ENCODE measurements at places on chromosomes 16 and 17.
A peak's percentile ranks its signal among the peaks of the same experiment; 100 is the strongest.

DNA sequence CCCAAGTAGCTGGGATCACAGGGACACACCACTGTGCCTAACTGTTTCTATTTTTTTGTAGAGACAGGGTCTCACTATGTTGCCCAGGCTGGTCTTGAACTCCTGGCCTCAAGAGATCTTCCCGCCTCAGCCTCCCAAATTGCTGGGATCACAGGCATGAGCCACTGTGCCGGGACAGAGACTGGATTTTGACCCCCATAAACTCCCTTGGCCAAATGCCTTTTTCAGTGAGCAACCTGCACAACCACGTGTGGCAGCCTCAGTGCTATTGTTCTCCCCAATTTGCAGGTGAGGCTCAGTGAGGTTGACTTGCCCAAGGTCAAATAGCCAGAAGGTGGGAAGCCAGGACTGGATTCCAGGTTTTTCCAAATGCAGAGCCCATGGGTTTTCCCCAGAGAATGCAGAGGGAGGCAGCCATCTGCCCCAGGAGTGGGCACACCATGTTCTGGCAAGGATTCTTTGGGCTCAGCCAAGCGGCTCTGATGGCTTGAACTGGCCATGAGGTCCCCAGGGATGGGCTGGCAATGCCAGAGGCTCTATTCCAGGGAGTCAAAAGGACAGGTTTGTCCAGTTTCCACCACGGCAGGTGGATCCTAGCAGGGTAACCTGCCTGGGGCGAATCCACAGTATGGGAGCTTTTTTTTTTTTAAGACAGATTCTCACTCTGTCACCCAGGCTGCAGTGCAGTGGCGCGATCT is 1.8 kb downstream of the IL27 start:
- no peak for ATAC-seq

DNA sequence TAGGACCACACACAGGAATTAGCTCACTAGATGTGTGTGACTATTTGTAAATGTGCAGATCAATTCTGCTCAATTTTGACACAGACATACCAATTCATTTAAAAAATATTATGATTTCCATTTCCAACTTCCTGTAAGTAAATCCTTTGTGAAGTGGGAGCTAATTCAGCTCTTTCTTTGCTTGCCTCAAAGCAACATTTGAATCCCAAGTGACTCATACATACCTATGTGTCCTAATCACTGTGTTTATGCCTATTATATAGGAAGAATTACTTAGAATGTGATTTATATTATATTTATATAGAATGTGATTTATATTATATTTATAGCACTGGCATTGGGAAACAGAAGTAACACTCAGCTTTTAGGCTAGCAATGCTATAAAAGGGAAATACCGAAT is 195.9 kb upstream of the C17orf78 start:
- no peak for ATAC-seq

DNA sequence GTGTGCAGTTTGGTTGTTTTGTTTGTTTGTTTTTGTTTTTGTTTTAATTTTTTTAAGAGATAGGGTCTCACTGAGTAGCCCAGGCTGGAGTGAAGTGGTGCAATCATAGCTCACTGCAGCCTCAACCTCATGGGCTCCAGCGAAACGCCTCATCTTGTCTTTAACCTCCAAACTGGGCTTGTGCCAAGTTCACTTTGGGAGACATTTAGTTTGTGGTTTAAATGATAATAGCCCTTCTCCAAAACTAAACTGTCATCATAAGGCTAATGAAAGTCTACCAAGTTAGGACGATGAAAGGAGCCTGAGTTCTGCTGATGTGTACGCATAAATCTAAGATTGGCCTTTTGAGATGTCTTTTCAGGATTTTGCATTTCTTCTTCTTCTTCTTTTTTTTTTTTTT is 6.5 kb upstream of the CARD14 start:
- ATAC-seq: no peak

DNA sequence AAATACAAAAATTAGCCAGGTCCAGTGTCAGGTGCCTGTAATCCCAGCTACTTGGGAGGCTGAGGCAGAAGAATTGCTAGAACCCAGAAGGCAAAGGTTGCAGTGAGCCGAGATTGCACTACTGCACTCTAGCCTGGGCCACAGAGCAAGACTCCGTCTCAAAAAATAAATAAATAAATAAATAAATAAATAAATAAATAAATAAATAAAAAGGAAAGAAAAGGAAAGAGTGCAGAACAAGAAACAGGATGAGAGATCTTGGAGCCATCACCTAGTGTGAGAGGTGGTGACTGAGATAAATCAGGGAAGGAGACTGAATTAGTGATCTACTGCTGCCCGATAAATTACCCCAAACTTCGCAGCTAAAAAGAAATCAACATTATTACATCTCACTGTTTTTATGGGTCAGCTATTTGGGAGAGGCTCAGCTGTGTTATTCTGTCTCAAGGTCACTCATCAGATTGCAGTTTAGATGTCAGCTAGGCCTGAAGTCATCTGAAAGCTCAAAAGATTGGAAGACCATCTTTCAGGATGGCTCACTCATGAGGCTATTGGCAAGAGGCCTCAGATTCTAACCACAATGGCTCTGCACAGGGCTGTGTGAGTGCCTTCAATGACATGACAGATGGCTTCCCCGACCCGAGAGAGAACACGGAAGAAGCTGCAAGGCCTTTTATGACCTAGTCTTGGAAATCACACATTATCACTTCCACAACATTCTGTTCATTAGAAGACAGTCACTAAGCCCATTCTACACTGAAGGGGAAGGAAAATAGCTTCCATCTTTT is 66.4 kb downstream of the CMC2 start:
- no peak for ATAC-seq

DNA sequence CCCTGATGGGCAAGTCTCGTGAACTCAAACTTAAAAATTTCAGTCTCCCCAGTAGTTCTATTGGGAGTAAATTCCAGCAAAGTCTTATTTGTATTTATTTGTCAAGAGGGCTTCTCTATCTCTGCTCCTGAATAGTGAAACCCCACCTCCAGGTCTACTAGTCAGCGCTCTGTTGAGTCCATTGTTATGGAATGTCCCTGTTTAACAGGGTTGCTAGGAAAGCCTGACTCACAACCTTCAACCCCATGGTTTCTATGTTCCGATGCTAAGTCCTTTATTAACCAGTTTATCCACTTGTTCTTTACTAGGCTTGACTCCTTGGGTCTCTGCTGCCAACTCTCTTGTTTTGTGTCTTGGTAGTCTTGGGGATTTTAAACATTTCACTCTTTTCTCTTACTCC is 250.7 kb upstream of the MYOCD start:
- peak; percentile 60 for ATAC-seq

DNA sequence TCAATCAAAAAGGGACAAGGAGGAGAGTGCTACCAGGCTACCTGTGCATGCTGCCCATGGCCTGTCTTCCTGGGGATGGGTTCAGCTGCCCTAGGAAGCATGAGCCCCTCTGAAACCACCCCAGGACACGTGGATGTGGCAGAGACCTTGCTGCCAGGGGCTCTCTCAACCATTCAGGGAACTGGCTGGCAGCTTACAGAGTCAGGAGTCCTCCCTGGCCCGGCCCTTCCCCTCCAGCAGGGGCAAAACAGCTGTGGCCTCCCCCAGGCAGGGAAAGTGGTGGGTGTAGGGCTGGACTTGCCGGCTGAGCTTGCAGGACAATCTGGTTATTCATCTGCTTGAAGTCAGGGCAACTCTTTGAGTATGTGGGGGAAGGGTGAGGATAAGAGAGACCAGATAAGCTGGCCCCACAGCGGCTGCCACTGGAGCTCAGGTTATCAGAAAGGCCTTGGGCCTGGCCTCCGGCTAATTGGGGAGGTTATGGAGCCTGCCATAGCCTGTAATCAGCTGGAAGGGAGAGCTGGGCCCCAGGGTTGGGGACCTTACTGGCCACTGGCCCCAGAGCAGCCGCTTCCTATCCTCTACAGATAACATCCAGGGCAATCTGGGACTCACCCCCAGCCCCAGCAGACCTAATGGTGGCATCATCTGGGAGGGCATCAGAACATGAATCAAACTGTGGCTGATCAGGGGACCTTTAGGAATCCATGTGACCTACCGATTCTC is 5.6 kb upstream of the TBX2 start:
- ATAC-seq: no peak

GRCh38 chr17:67018471-67019434 is 25.6 kb upstream of the CACNG1 start:
- no peak for ATAC-seq
